Mesothelial cell of epicardium (in vitro differentiated cells): ENCODE measurements at places on chromosomes 16 and 17. TPM values are rescaled to one million over a fixed set of nuclear protein-coding genes. Genes with fewer than 3 reads are reported as not detected.
A peak's percentile ranks its signal among the peaks of the same experiment; 100 is the strongest.

The SEZ6 gene
- total RNA-seq = not detected in 3 replicates

The PABPN1L gene
- total RNA-seq = 0.22 to 0.41 TPM (median 0.40 TPM) in 3 replicates

The TMEM208 gene
- total RNA-seq = 35.8 to 38.4 TPM (median 36.3 TPM) in 3 replicates

The ABCC6 gene
- total RNA-seq = 2.6 to 4.2 TPM (median 3.2 TPM) in 3 replicates

The CIBAR2 gene
- total RNA-seq = not detected in 3 replicates

The KRTAP4-3 gene
- total RNA-seq = not detected in 3 replicates

The ZMYND15 gene
- total RNA-seq = 0.78 to 0.93 TPM (median 0.81 TPM) in 3 replicates

The LSM12 gene
- 51.4 to 60.8 TPM (median 58.0 TPM) in 3 replicates for total RNA-seq

The PIRT gene
- total RNA-seq = not detected in 3 replicates

The NPIPA8 gene
- total RNA-seq = 0.38 to 0.93 TPM (median 0.60 TPM) in 3 replicates

The MCRIP1 gene
- total RNA-seq = 96.2 to 104 TPM (median 103 TPM) in 3 replicates

DNA sequence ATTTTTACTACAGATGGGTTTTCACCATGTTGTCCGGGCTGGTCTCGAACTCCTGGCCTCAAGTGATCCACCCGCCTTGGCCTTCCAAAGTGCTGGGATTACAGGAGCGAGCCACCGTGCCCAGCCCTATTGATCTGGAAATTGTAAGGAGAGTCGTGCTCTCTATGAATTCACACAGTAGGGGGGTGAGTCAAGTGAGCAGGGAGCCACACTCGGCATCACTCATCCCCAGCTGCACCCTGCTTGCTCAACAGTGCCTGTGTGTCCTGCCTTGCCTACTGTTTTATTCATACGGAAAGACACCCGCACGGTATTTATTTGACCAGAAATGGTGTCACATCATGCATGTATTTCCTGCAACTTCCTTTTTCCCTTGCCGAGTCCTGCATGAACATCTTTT is 157.2 kb upstream of the FOXF1 start:
- H3K4me3 ChIP-seq = no peak overlapping the region
- no peak overlapping the region for H3K27ac ChIP-seq
- H3K36me3 ChIP-seq = no peaks in the 10 kb centered on the region
- DNase-seq = no peak
- peaks cover 29% of the 10 kb centered on the region for H3K4me1 ChIP-seq
- H3K27me3 ChIP-seq = peaks cover 36% of the 10 kb centered on the region

GRCh38 chr16:11692171-11692570 is 23.9 kb downstream of the SNN start:
- H3K36me3 ChIP-seq = peaks cover 40% of the 10 kb centered on the region
- no peak overlapping the region for H3K27ac ChIP-seq
- peaks cover 2% of the 10 kb centered on the region for H3K4me1 ChIP-seq
- no peaks in the 10 kb centered on the region for H3K27me3 ChIP-seq
- no peak for DNase-seq

GRCh38 chr16:66295213-66295612 is 71.3 kb upstream of the CDH5 start:
- H3K27ac ChIP-seq = no peak overlapping the region
- H3K27me3 ChIP-seq = peaks cover 21% of the 10 kb centered on the region
- H3K4me1 ChIP-seq = no peaks in the 10 kb centered on the region
- no peaks in the 10 kb centered on the region for H3K36me3 ChIP-seq

- H3K4me1 ChIP-seq = no peaks in the 10 kb centered on the region
- H3K27me3 ChIP-seq = peaks cover 13% of the 10 kb centered on the region
- no peak for DNase-seq
- H3K36me3 ChIP-seq = no peaks in the 10 kb centered on the region
These were observed 128.5 kb upstream of the EEF2KMT start for GRCh38 chr16:5225931-5226655.

DNA sequence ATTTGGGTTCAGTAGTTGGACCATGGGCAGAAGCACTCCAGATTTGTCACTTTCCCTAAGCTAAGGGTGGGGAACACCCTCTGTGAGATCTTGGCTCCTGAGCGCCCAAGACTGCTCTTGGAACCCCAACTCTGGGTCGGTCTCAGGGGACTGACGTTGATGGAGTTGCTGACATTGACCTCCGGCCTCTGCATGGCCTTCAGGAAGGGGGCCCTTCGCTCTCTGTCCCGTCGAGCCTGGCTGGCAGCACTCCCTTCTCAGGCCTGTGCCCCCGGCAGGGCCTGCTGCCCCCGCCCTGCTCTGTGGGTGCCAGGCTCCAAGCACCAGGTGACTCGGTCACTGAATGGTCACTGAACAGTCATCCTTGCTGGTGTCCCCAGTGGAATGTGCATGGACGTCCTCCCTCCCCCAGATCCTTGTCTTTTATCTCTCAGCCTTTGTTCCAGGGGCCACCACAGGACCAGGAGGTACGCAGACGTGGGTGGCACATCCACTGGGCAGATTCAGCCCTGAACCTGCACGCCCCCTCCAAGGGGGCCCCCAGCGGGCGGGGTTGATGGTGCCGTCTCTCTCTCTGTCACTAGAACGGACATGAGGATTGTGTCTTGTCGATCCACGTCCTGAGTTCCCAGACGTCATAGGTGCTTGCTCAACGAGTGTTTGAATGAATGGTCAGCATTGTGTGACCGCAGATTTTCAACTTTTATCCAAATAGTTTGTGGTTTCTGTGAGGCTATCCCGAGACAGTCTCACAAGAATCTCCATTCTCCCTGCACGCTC is 314.5 kb downstream of the SEC14L1 start:
- H3K36me3 ChIP-seq = no peaks in the 10 kb centered on the region
- H3K27me3 ChIP-seq = no peaks in the 10 kb centered on the region
- no peak for DNase-seq

- H3K4me3 ChIP-seq = no peak overlapping the region
- H3K27me3 ChIP-seq = peaks cover 22% of the 10 kb centered on the region
- no peaks in the 10 kb centered on the region for H3K36me3 ChIP-seq
- DNase-seq = no peak
- H3K4me1 ChIP-seq = peaks cover 43% of the 10 kb centered on the region
These were observed 2.6 kb downstream of the CAMKK1 start for GRCh38 chr17:3890082-3890877.

DNA sequence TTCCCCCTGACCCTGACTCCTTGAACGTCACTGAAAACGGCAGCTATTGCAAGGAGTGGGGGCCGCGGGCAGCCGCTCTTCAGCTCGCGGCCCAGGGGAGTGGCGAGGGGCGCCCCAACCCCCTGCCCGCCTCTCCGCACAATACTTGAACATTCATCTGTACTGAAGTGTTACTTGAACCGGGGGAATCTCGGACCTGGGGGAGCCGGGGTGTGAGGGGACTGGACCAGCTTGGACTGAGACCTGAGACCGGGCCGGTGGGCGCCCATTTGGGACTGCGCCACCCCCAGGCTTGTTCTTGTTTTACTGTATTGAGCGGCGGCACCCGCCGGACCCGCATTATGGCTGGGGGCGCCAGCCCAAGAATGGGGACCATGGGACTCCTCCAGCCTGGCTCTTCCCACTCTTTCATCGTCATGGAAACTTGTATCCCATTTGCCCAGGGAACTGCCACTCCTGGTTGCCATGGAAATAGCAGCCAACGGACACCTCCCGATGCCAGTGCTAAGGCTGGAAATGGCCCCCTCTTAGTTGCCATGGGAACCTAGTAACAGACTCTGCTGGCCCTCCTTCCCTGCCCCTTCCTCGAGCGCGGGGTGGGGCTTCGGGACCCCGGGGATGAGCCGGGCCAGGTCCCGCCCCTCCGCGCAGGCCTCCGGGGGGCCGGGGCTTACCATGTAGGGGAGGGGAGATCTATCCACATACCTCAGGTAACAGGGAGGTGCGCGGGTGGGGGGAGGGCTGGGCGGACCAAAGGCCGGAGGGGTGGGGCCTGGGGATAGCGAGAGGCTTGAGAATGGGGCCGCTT is 805 bp upstream of the ORAI3 start:
- no peaks in the 10 kb centered on the region for H3K27me3 ChIP-seq
- DNase-seq = peak; percentile 92
- H3K4me3 ChIP-seq = peak overlapping the region; percentile 87
- peaks cover 16% of the 10 kb centered on the region for H3K4me1 ChIP-seq
- peak overlapping the region; percentile 96 for H3K27ac ChIP-seq

DNA sequence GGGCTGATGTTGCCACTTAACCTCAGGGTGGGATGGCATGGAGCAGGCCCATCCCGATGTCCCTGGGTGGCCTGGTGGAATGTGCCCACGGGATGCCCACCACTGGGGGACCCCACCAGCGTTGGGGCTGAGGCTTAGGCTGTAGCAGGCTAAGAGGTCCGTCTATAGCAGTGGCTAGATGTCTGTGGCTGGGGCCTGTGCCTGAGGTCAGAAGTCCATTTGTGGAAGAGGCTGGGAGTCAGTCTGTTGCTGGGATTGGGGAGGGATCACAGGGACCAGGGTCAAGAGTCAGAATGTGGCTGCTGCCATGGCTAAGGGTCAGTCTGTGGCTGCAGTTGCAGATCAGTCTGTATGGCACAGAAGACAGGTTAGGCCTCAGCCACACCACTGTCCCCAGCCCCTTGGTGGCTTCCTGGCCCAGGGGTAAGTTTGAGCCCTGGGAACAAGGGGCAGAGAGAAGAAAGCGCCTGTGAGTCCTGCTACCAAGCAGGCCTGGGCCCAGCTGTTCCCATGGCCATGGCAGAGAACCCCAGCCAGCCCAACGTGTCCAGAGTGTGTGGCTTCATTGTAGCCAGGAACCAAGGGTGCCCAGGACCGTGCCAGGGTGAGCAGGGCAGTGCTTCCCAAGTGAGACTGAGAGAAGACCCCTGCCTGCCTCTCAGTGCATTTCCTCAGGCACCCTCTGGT is 35.7 kb downstream of the RAI1 start:
- peak overlapping the region; percentile 60 for H3K27ac ChIP-seq
- H3K36me3 ChIP-seq = peaks cover 2% of the 10 kb centered on the region
- no peak for DNase-seq
- H3K4me3 ChIP-seq = no peak overlapping the region

- H3K4me3 ChIP-seq = no peak overlapping the region
- no peaks in the 10 kb centered on the region for H3K27me3 ChIP-seq
- no peak overlapping the region for H3K27ac ChIP-seq
These were observed 9.0 kb downstream of the TMEM92 start for GRCh38 chr17:50283246-50283645.

DNA sequence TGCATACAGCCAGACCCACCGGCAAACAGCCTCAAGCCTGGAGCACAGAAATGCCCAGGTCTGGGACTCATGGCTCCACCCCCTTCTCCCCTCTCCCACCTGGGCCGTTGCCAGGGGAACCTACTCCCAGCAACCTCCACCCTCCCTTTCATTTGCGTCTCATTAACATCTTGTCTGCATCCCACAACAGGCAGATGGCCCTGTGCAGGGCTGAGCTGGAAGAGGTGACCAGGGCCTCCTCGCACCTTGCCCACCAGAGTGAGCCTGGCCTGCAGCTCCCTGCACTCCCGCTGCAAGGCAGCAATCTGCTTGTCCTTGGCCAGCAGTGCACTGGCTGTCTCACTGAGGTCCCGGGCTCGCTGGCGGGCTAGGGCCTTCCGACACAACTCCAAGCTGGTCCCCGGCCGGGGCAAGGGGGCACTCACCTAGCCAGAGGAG is 3.3 kb downstream of the TSPOAP1 start:
- no peaks in the 10 kb centered on the region for H3K27me3 ChIP-seq
- peak overlapping the region; percentile 74 for H3K4me3 ChIP-seq
- peaks cover 5% of the 10 kb centered on the region for H3K36me3 ChIP-seq
- DNase-seq = no peak
- peaks cover 25% of the 10 kb centered on the region for H3K4me1 ChIP-seq

- peak within 1 kb of the TSS; percentile 21 for H3K27ac ChIP-seq
- H3K4me3 ChIP-seq = peak within 1 kb of the TSS; percentile 84
- no peaks in the 10 kb centered on the region for H3K27me3 ChIP-seq
- no peak for DNase-seq
- no peaks in the 10 kb centered on the region for H3K36me3 ChIP-seq
These were observed at the start of gene RASL10B for GRCh38 chr17:35731239-35731916. TSS of gene RASL10B (plus strand) at chr17:35731639. CDS start at chr17:35735185, 3,546 bp downstream.
